ENCODE measurements at places on chromosomes 6 and 20.

- no peak for DNase-seq
These were observed 4.5 kb downstream of the PRDM13 start for GRCh38 chr6:99611148-99611547.

- DNase-seq, result no peak
These were observed 168.5 kb downstream of the CDC5L start for GRCh38 chr6:44556046-44556445.

GRCh38 chr6:134956676-134957075, 6.8 kb upstream of the ALDH8A1 start:
- DNase-seq, result no peak

DNA sequence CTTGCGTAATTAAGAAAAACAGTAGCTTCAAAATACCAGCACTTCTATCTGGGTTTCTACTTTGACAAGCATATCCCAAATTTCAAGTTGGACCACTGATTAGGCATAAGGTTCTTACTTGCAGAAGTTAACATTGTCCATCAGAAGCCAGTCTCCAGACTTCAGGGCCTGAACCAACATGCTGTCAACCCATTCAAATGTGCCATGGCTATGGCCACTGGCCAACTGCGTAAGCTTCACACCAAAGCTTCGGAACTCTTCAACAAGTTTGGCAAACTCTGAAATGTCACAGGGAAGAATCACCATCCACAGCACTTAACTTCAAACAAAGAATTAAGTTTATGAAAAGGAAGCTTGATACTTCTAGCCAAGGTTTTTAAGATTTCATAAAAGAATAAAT, 78.0 kb upstream of the LYRM2 start:
- no peak for DNase-seq

DNA sequence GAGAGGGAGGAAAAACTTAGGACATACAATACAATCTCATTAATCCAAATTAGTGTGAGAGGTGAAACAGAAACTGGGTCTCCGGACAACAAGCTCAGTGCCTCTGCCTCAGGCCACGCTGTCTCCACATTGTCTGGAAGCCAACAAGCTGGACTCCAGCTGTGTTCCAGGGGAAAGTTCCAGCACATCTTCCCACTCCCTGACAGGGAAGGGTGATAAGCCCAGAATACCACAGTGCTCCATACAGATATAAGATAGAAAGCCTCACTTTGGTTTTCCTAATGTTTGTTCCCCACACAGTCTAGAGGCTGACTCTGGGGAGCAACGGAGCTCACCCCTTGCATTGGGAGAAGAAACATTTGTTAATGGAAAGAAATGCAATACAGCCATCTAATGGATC, 117.1 kb upstream of the SPTLC3 start:
- DNase-seq, result no peak

- no peak for DNase-seq
These were observed 51.1 kb upstream of the TRDN start for GRCh38 chr6:123687864-123688263.

GRCh38 chr6:110296241-110297025, 61.7 kb downstream of the METTL24 start:
- peak; percentile 78 for DNase-seq

DNA sequence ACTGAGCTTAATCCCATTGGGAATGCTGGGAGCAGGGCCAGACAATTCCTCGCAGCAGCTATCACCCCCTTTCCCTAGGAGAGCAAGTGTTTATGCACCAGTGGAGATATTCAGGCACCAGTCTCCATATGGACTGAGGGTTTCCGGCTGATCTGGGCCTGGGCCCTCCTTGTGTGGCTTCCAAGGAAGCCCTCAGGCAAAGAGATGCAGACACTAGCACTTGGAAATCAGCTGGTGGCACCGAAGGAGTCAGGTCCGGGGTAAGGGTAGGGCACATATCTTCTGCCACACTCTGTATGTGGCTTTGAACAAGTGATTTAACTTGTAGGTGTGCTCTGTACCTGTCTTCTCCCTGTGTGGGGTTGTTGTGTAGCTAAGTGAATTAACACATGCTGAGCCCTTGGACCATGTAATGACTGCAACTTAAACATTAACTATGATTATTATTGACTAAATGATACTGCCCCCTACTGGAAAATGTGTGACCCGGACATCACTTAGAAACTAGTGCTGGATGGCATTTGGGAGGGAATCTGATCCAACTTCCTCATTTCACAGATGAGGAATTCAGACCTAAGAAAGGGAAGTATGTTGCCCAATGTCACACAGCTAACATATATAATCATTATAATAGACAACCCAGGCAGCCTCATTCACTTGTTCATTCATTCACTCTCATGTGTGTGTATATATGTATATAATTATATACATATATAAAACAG, 19.3 kb upstream of the WFDC2 start:
- DNase-seq, result peak; percentile 71

DNA sequence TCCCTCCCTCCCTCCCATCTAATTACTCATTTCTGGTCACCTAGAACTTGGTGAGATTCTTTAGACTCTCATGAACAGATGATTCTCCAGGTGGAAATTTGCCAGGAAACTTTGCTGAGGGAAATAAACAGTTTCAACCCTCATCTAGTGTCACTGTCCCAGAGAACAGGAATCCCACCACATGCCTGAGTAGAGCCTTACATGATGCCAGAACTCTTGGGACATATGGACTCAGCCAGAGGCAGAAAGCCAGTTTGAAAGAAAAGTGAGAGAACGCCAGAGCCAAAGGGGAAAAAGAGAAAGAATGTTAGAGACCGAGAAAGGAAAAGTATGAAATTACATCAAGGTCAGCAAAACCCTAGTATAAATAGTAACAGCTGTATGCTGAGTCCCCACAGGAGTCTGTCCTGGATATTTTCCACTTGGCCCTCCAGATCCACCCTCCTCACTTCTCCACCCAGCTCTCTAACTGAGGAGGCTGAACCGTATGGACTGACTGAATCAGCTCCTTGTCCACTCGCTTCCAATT, 127.5 kb upstream of the COL21A1 start:
- DNase-seq, result no peak

DNA sequence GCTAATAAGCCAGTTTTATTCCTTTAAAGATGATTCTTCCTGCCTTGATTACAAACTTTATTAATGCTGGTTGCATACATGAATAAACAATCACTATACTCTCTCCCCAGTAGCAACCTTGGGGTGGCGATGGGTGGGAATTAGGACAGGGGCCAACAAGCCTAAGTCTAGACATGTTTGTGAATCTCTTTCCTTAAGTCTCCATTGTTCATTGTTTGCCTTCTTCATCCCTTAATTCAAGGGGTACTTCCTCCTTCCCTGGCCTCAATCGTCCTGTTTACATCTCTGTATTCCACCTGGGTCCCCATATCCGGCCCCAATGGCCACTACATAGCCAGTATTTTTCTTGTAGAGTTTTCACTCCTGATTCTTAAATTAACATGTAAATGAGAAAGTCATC, 66.0 kb downstream of the ARHGAP18 start:
- no peak for DNase-seq

GRCh38 chr6:11226005-11226404, 6.5 kb downstream of the NEDD9 start:
- DNase-seq, result no peak

DNA sequence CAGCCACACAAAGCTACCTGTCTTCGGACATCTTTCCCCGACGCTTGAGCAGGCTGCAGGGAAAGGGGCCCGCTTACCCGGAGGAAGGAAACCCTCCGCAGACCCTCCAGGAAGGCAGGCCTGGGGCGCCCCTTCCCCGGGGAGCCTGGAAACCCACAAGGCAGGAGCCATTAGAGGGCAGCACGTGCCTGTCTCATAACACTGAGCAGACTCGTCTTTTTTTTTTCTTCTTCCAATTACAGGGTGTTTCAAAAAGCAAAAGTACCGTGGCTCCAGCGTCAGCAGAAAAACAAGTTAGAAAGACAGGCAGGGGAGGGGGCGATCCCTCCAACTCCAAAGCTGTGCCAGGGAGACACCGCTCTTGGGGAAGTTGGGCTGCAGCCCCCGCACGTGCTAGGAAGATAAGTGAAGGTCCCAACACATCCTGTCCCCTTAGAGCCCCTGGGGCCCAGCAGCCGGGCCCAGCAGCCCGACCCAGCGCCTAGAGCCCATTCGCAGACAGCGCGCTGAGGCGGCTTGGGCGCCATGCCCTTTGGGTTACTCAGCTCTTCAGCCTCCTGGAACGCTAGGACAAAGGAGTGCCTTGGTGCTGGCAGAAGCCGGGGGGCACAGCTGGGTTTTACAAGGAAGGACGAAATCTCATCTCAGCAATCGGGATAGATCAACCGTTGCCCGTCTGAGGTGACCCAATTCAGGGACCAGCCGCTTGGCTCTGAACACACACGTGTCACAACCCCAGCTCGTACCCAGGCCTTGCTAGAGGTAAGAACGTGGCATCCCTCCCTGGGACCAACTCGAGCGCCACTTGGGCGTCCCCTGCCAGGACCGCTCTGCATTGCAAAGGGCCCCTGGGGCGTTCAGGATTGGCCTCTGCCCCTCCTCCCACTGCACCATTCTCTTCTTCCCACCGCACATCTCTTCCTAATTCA, 136.3 kb downstream of the LY86 start:
- DNase-seq, result peak; percentile 84

DNA sequence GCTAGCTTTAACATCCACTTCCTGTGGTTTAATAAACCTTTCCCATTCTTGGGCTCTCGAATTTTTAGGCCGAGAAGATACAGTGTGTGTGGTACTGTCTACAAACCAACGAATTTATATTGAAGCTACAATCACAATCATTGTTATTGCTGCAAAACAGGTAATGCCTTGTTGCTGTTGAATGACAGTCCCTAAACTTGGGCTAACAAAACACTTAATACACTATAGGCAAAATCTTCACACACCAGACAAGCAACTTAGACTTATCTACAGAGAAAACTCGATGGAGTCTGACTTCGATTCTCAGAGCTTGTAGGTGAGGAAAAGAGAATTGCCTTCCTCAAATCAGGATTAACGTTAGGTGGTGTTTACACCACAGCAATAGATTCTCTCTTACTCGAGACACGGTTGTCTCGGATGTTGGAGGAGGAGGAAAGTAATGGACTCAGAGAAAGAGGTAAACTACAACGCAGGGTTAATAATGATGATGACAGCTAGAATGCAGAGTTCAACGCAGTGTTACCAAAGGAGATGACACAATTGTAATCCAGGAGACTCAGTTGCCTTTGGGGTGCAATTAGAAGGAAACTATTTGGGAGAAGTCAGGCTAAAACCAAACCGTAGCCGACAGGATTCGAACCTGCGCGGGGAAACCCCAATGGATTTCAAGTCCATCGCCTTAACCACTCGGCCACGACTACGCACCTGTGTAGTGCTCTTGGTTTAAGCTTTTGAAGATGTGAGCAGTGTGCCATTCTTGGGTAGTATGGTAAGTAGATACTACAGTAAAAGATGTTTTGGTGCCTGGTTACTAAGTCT, 32.5 kb upstream of the ZNF184 start:
- DNase-seq, result peak; percentile 85

DNA sequence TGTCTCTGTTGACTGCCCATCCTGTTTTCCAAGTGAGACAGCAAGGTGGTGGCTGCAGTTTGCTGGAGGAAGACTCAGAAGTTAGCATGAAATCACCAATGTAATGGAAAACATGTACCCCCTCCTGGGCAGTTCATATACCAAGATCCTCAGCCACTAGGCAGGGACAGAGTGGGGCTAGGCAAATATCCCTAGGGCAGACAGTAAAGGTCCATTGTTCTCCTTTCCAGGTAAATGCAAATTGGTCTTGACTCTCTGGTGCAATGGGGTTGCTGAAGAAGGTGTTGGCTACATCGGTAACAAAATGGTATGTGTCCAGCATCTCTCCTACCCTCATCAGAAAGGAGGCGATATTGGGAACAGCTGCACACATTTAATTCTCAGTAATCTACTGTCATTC, 233.6 kb upstream of the SOX4 start:
- DNase-seq, result no peak
